ENCODE measurements at places on chromosomes 13 and 19.

DNA sequence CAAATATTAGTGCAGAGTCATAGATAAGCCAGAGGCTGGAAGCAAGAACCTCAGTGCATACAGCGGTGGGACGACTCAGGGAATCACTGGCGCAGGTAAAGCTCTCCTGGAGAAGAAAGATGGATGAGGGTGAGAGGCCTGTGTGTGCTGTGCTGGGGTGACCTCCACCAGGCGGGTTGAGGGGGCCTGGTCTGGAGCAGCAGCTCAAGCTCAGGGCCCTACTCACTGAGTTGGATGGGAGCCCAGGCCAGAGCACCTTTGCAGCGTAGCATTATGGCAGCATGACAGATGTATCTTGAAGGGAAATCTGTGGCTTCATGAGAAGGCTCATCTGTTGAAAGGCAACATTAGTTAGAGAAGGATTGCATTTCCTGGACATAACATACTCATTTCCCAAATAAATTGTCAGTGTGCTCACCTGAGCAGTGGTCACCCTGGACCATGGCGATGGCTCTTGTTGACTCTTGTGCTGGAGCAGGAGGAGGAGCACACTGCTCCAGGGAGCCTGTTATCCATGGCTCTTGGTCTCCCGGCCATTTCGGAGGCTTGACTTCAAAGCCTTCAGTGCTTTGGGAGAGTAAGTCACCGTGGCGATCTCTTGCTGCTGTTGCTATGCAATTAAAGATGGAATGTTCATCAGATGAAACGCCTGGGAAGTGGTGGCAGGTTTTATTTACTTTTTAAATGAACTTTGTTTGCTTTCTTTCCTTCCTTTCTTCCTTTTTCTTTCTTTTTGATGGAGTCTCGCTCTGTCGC, 25.0 kb downstream of the HNRNPM start:
- no peak for DNase-seq

DNA sequence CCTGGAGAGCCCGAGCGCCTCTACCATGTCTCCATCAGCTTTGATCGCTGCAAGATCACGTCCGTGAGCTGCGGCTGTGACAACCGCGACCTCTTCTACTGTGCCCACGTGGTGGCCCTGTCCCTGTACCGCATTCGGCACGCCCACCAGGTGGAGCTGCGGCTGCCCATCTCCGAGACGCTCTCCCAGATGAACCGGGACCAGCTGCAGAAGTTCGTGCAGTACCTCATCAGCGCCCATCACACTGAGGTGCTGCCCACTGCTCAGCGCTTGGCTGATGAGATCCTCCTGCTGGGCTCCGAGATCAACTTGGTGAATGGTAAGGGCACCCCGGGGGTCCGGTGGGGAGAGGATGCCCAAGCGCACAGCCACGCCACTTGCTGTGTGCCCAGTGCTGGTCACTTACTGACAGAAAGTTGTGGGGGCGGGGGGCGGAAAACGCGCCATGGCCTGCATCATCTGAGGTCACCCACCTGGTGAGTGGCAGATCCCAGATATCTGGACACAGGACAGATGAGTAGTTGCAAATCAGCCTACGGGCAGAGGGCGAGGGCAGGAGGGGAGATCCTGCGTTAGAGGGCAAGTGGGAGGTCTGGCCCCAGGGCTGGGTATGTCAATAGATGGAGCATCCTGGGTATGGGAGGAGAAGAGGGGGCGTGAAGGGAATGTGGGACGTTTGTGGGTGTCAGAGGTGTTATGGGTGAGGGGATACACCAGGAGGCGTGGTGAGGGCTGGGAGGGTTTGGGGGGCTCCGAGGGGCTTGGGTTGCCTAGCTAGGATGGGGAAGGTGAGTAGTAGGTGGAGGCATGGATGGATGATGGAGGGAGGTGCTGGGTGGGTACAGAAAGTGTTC, 9.8 kb downstream of the ZSWIM4 start:
- no peak for DNase-seq

DNA sequence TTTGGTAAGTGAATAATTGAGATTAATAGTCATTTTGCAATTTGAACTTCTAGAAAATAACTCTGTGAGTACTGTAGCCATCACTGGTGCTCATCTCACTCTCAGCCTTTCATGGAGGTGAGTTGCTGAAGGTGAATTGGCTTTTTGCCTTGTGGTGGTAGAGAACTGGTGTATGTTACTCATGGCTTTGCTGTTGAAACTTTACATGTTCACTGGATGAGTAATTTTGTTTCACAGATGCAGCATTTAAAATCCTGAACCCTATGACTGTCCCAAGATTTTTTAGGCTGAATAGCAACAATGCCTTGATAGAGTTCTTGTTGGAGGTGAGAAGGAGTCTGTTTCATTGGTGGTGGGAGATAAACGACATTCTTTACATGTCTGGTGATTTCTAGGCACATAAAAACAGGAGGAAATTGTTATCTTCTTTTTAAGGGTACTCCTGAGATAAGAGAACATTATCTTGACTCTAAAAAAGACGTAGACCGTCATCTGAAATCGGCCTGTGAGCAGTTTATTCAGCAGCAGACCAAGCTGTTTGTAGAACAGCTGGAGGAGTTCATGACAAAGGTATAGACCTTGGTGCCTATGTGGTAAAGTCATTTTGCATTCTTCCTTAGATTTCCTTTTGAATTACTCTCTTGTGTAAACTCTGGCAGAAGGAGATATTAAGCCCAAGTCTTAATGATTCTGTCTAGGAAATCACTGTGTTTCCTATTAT, 53.9 kb downstream of the COG3 start:
- DNase-seq, result no peak

- no peak for DNase-seq
These were observed 169.9 kb upstream of the NBEA start for GRCh38 chr13:34772206-34772605.

GRCh38 chr13:44346534-44346933, 27.1 kb upstream of the SERP2 start:
- DNase-seq, result no peak
